ENCODE measurements at places on chromosomes 3 and 15.

DNA sequence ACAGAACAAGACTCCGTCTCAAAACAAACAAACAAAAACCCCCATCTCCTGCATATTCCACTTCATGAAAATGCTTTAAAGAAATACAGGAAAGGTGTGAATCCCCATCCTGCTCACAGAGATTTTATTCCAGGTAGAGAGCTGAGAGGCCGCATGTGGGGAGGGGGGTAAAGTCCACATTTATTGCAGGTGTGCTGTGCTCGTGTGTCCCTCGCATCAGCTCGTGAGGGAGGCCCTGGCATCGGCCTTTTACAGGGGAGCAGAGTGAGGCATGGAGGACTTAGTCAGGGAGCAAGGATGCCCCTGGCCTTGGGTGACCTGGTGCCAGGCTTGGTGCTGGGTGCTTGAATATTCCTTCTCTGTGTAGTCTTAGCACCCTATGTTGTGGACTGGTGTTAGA, 413.5 kb upstream of the C2CD4B start:
- DNase-seq = no peak

DNA sequence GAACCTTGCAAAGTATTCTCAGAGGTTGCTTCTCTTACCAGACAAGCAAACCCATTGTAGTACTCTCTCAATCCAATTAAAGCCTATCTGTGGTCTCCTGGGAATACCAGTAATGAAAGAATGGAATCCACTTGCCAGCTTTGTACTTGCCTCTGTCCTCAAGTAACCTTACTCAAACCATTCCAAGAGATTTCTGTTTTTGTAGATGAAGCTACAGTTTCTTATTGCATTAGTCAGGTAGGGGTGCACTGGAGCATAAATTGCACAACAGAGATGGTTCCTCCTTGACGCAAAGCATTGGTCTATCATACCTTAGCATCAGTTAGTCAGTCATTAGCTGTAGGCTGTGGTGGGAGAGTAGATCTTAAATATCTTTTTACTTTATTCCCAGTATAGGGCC, 52.9 kb downstream of the BTLA start:
- no peak for DNase-seq

- no peak for DNase-seq
These were observed 682.1 kb downstream of the MECOM start for GRCh38 chr3:168981396-168981795.

- DNase-seq = no peak
These were observed 14.6 kb upstream of the GRIP2 start for GRCh38 chr3:14554715-14555114.

GRCh38 chr15:78906316-78906620, 33.6 kb downstream of the MORF4L1 start:
- no peak for DNase-seq

- no peak for DNase-seq
These were observed 22.3 kb upstream of the GP9 start for GRCh38 chr3:129038121-129038855.

GRCh38 chr3:17055374-17056276, 170.9 kb downstream of the PLCL2 start:
- no peak for DNase-seq

- no peak for DNase-seq
These were observed 8.2 kb upstream of the SENP7 start for GRCh38 chr3:101521211-101521701.

DNA sequence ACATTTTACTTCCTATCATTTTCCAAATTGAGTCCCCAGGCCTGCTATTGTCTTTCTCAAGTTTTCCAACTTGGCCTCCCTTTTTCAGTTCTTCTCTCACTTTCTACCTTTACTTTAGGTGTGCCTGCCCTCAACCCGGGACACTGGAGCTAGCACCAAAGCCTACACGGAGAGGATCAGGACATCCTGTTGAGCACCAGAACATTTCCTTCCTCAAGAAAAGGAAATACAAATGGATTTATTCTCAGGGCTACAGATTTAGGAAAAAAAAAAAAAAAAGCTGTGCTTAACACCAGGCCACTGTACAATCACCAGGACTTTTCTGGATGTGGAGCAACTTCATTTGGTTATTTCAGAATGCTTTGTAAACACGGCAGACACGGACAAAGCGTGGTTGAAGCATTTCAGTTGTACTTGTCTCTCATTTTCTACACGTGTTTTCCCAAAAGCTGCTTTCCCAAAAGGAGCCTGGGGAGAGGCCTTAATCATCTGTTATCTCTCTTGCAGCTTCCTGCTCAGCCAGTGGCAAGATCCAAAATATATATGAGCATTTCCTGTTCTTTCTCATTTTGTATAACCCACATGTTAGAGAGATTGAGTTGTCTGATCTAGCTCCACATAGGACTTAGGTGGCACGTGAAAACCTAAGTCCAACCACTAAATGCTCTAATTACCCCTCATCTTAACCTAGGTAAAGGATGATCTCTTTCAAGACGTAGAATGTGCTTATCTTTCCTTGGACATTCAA, 15.5 kb upstream of the ATP1B3 start:
- DNase-seq = no peak

DNA sequence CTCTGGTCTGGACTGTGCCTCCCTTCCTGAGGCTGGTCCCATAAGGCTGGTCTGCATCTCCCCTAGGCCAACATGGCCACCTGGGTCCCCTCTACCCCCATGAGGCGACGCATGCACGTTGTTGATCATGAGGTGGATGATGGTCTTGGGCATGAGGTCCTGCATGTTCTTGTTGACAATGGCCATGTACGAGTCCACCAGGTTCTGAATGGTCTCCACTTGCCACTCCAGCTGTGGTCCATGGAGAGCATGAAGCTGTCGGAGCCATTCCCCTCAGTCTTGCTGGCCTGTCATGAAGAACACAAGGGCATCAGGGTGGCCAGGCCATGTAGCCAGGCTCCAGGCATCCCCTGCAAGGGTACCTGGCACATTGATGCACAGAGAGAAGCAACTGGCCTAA, 27.1 kb upstream of the CSPG4 start:
- no peak for DNase-seq

DNA sequence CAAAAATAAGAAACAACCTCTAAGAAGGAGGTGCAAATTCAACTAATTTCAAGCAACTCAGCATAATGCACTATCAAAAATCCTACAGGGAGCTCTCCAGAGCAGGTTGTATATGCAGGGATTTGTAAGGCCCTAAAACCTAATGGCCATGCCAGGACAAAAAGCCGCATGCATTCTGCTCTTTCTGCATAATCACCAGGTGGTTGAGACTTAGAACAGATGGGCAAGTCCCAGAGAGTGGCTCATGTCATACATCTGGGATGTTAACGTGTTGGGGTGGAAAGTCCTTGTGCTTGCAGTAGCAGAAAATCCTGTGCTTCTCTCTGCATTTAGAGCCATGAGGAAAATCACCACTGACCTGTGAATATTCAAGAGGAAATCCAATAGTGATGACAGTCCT, 1002.9 kb downstream of the AGBL1 start:
- no peak for DNase-seq

DNA sequence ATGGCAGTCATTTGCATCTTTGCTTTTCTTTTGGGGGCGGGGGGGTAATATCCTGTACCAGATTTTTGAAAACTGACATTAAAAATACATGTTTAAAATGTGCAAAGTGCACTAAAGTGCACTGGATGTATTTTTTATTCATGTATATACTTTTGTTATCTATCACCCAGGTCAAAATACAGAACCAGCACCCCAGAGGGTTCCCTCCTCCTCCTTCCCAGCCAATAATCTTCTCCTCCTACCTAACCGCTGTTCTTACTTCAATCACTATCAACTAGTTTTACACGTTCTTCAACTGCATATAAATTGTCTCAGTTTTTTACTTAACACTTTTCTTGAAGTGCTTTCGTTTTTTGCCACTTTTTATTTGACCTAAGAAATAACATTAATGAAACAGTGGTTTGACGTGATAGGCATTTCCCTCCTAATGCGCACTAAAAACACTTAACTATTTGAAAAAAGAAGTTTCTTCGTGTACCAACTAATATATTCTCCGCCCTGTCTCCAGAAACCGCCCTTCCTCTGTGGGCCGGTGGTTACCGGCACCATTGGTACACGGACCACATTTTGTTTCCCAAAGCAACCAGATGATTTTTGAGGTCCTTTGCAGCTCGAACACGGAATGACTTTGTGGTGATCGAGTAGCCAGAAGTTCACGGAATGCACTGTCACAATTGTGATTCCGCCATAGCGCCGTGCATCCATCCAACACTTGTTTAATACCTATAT, 836 bp upstream of the AKAP13 start:
- peak; percentile 72 for DNase-seq

DNA sequence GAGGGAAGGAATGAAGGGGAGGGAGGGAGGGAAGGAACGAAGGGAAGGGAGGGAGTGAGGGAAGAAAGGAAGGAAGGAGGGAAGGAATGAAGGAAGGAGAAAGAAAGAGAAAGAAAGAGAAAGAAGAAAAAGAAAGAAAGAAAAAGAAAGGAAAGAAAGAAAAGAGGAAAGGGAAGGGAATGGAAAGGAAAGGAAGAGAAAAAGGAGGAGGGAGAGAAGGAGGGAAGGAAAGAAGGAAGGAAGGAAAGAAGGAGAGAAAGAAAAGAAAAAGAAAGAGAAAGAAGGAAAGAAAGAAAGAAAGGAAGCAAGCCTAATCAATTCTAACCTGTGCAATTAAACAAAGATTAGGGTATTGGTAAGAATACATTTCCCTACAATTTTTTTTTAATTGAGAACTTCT, 238.6 kb downstream of the PYDC2 start:
- no peak for DNase-seq

GRCh38 chr15:39151545-39151944, 429.3 kb upstream of the THBS1 start:
- no peak for DNase-seq

DNA sequence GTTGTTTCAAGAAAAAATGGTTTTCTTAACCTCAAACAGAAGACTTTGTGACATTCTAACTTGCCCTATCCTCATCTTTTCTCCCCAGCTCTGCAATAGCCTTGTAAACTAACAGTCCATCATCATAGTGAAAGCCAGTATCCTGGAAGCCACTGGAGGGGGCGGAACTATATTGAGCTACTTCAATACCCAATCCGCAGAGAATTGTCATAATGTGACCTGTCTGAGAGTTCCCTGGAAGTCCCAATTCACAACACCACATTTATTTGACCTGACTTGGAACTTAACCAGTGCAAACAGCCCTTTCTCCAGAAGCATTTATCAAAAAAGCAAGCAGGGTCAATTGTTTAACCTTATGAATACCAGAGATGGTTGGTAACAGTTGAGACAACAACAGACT, 747.6 kb upstream of the GRM7 start:
- no peak for DNase-seq

DNA sequence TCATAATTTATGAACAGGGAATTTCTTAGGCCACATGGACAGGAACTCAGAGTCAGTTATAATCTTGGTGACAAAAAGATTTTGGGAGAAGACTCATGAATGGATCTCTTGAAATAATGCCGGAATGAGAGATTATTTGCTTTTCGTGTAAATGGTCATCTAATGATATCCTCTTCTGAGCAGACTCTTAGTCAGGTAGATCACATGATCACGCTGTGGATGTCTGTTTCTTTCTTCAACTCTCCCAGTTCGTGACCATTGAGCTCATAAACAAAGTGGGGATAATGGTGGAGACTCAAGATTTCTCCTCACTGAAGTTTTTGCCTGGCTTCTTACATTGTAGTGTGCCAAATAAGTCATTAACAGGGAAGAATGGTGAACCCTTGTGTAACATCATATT, 133.1 kb upstream of the CBLB start:
- no peak for DNase-seq

- DNase-seq = peak; percentile 80
These were observed 4.6 kb upstream of the P2RY14 start for GRCh38 chr3:151282921-151283320.

DNA sequence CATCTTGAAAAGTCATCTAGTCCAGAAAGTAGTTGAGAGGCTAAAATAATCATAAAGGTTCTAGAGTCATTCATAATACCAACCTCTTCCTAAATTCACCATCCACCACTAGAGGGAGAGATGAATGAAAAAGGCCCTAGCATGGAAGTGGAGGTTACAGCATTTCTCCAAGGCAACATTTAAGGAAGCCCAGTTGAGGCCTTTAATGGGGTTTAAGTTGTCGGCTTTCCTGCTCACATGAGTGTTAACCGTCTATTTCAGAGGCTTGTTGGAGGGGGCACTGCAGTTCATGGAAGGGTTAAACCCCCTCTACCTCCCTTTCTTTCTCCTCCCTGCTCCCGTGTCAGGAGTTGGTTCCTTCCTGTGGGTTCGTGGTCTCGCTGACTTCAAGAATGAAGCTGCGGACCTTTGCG, 3.8 kb upstream of the SLCO3A1 start:
- DNase-seq = peak; percentile 75

- DNase-seq = no peak
These were observed 249.9 kb downstream of the OPA1 start for GRCh38 chr3:193842832-193843473.

- DNase-seq = no peak
These were observed 33.0 kb upstream of the LARS2 start for GRCh38 chr3:45355351-45355750.

- DNase-seq = no peak
These were observed 201.9 kb downstream of the TNIK start for GRCh38 chr3:171258316-171258715.

DNA sequence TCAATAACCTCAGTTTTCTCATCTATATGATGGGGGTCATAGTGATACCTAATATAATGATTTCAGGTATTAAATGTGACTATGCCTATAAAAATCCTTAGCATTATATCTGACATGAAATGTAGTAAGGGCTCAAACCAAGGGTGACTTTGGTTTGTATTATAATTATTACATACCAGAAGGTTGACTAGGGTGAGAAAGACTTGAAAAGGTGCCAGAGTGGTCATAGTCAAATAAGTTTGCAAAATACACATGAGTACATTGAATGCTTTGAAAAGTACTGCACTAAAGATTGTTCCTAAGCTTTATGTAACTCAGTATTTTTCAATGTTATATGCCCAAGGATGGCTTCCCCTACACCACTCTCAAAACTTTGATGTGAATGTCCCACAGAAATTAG, 297.2 kb downstream of the ARPP21 start:
- DNase-seq = no peak

DNA sequence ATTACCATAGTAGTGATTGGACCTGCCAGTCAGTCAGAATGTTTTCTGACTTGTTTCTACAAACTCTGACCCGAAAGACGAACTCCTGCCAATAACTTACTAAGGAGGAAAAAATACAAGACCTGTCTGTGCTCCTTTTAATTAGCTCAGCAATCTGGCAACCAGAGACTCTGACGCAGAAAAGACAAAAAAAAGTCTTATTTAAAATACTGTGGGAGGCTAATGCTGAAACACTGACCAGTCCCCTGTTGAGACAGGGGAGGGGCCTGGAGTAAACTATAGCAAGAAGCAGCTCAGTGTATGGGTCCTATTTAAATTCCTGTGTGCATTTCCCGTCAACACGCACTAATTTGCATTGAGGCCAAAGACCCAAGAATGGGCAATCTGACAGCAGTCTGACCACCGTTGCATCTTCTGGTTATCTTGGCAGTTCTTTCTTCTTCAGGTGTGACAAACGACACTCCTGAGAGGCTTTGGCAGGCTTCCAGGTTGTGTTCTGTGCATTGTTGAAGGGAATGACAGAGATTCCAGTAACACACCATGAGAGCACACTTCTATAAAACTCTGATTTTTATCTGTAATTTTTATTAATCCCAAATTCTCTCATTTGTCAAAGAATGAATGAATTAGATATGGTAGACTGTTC, 1114.3 kb downstream of the IGSF11 start:
- DNase-seq = no peak
